Stimulated activated CD4-positive, alpha-beta T cell treated with anti-CD3 and anti-CD28 coated beads, Interleukin-1b, Interleukin-23, amount 100 ng/mL, for 1 hour (primary cell): ENCODE measurements at places on chromosomes 3 and 15.

DNA sequence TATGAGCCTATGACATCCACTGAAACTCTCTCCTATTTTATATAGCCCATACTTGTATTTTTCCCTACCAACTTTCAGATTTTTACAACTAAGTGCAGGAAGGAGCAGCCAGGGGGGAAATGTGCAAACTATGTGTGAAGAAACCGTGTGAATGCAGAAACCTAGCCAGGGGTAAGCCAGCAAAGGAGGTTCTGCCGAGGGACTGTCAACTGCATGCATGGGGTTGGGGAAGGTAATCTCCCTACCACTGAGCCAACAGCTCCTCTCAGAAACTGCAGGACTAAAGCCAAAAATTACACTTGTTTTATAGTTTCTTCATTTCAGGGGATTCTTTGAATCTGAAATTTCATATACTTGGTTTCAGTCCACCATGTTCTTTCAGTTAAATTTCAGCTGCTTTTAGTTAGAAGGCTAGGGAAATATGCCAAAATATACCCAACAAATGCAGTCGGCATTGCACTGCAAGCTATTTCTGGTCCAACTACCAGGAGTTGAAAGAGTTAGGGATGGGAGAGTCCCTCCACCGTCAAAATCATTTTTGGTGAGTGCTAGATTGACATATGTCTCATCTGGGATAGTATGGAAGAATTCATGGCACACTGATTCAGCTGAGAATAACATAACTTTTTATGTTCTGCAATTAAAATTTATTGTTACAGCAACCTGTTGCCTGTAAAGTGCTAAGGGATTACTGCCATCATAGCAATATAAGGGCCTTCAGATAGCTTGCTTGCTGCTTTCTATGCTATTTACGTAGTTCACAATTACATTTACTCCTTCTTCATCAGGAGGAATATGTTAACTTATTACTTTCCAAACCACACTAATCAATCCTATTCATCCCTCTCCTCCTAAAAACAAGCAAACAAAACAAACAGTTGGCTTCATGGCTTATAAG is 904.2 kb downstream of the ROBO1 start:
- DNase-seq: no peak

DNA sequence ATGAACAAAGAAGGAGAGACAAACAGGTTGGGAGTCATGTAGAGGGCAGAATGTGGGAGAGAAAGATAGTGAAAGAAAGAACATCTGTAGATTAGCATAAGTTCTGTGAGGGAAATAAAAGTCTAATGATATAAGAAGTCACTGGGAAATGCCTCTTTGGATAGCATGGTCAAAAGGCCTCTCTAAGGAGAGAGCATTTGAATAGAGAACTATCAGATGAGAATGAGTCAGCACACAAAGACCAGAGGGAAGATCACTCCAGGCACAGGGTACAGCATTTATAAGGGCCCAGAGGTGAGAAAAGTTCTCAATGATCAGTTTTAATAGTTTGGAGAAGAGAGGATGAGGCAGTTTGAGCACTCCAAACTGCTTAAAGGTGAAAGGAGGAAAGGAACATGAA is 7.9 kb upstream of the CPNE4 start:
- no peak for DNase-seq

DNA sequence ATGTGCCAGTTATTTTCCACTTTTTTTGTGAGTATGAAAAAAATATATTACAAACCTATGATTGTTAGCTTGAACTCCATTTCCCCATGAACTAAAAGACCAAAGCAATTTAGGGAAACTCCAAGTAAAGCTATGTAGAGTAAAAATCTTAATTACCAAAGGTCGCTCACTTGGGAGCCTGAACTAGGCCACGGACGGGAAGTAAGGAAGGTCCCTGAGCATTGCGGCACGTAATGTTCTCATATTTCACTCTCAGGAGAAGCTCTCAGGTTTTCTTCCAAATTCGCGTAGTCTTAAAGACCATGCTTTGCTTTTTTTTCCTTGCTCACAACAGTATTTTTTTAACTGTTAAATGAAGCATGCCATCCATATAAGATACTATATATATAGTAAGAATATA is 215.3 kb upstream of the RARB start:
- DNase-seq: no peak

DNA sequence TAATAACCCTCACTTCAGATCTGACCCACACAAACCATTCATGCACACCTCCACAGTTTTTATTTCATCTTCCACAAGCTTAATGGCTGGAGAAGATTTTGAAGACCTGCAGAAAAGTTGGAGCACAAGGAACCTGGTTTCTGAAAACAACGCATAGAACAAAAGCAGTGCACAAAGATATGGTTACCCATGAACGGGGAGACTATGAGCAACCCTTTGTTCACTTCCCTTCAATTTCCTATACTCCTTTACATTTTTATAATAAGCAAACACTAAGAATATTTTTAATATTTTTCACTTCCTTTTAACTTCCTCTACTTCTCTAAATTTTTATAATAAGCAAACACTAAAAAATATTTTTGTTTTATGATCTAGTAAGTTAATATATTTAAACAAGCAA is 103.5 kb upstream of the UBE2E2 start:
- no peak for DNase-seq

DNA sequence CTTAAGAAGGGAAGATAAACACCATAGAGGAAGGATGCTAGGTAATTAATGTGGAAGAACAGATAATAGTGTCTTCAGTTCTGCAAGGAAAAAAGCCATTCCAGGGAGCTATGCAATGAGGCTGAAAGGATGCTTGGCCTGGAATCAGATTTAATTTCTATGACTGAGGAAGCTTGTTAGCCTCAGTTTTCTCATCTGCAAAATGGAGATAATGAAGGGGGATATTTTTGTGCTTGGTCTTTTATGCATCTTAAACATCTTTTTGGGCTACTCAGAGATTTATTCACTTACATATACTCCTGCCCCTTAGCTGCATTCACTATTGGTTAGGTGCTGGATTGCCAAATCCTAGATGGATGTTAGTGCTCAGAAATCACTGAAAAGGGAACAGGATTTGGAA is 16.7 kb downstream of the DNAJB11 start:
- no peak for DNase-seq

GRCh38 chr3:99873269-99874102 is 55.8 kb downstream of the CMSS1 start:
- DNase-seq: no peak

- no peak for DNase-seq
Observed at GRCh38 chr3:141782386-141782932, 19.3 kb downstream of the GRK7 start.

GRCh38 chr3:63807961-63808565 is 11.0 kb upstream of the C3orf49 start:
- no peak for DNase-seq

GRCh38 chr3:153257673-153258351 is 95.8 kb downstream of the RAP2B start:
- DNase-seq: no peak

DNA sequence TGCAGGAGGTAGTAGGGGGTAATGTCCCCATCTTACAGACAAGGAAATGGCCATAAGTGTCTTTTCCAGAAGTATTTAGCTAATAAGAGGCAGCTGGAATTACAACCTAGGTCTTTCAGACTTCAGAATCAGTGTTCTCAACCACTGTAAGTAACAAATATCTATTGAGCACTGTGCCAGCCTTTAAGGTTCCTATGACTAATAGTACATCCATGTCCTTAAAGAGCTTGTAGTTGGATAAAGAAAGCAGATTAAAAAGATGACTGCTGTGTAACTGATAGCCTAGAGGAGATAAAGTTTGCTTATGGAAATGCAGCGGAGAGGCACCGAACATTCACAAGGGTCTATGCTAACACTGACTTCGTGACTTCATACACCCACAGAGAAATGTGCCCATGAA is 136.0 kb downstream of the KCNMB2 start:
- DNase-seq: no peak

- no peak for DNase-seq
Observed at GRCh38 chr3:128435058-128435457, 31.6 kb downstream of the DNAJB8 start.

GRCh38 chr3:68306571-68306970 is 625.8 kb downstream of the TAFA4 start:
- no peak for DNase-seq

GRCh38 chr3:155110996-155111901 is 31.1 kb downstream of the MME start:
- no peak for DNase-seq

GRCh38 chr3:129836381-129837064 is 57.0 kb downstream of the TMCC1 start:
- no peak for DNase-seq

DNA sequence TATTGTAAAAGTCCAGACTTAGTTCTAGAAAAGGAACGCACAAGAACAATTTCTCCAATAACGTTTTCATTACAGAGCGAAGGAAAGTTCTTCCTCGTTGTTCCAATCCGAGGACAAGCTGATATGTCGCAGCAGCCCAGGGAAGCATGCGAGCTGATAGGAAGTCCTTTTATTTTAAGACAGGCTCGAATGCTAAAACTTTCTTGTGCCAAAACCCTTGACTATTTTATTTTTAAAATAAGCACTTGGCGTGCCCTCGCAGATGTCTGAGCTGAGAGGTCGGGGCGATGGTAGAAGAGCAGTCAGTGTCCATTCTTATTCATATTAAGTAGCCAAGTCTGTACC is 433 bp upstream of the MITF start:
- no peak for DNase-seq

- no peak for DNase-seq
Observed at GRCh38 chr3:153274561-153274960, 112.5 kb downstream of the RAP2B start.

DNA sequence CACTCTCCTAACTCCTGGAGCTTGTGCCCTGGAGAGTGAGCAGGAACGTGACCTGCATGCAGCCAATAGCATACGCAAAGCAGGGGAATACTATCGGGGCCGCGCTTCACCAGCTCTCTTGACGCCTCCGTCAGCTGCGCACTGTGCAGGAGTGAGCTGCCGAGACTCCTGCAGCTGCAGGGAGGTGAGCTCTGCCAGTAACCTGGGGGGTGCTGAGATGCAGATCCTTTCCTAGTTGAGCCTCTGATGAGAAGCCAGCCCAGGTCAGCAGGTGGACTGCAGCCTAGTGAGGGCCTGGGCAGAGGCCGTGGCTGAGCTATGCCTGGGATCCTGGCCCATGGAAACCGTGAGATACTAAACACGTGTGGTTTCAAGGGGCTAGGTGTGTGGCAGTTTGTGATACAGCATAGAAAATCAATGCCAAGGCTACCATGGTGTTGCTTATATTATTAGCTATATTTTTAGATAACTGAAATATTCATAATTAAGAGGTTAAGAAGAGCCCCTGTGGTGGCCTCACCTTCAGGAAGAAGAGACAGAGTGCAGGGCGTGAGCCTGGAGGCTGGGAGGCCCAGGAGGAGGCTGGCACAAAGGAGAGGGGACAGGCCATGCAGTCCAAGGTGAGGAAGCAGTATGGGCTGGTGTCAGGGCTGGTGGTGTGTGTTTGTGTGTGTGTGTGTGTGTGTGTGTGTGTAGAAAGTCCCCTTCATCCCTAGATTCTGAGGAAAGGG is 5.9 kb upstream of the DNAJB8 start:
- no peak for DNase-seq

DNA sequence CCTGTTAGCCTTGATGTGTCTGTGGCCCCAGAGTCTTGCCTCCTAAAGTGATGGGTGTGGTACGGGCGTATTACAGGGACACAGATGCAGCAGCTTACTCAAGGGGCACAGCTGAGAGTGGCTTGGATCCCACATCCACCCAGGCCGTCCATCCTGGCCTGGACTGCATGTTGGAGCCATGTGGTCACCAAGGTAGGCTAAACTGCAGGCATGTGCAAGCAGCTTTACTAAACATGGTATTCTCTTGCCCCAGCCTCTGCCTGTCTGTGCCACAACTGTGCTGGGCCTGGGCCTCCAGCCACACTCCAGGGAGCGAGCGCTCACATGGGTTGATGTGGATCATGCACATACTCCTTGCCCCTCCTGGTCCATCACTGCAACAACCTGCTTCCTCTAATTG is 6.1 kb upstream of the GPR62 start:
- no peak for DNase-seq

- DNase-seq: no peak
Observed at GRCh38 chr15:40055576-40056293, 16.8 kb upstream of the SRP14 start.

- DNase-seq: no peak
Observed at GRCh38 chr15:48913141-48913540, 35.2 kb downstream of the EID1 start.

- no peak for DNase-seq
Observed at GRCh38 chr3:14440531-14441239, 38.3 kb downstream of the SLC6A6 start.

GRCh38 chr3:150770681-150771080 is 7.7 kb upstream of the SIAH2 start:
- DNase-seq: no peak

DNA sequence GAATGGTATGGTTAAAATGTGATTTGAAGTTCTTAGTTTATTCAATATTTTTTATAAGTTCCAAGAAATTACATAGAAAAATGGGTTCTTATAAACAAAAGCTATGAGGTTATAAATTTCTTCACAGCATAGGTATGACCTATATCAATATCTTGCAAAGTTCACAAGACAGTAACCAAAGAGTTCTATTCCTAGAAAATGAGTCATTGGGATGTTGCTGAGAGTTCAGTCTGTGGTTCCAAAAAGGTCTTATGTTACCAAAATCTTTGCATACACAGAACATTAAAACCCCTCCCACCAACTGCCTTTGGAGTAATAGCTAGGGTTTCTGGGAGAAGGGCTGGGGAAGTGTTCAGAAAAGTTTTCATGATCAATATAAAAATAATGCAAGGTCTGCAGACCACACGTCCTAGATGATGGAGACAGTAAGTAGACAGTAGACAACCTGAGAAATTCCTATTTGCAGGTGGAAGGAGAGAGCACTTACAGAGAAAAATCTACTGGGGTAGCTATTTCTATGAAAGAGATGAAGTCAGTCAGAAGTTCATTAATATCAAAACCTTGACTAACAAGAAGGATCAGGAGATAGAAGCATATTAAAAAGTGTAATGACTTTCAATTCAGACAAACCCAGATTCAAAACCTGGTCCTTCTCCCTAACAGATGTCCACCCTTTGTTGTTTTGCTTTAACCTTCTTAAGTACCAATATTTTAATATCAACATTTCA is 279.3 kb downstream of the KCNH8 start:
- no peak for DNase-seq

DNA sequence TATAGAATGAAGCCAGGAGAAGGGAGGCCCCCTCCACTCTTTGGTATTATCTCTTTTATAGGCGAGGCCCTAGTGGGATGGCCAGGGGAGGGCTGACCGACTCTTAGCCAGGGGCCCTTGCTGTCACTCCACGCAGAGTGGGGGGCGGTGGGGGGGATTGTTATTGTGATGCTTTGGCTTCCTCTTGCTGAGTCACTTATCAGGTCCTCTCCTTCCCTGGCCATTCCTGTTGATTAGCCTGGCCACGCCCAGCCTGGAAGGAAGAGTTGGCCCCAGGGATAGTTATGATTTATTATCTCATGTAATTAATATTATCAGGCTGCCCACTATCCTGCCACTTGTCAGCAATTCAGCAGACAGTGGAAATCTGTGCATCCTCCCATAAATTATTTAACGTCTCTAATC is 25.5 kb upstream of the SKOR1 start:
- DNase-seq: no peak

GRCh38 chr3:172142864-172143451 is 103.6 kb downstream of the FNDC3B start:
- no peak for DNase-seq

GRCh38 chr15:73746883-73747282 is 6.3 kb downstream of the INSYN1 start:
- no peak for DNase-seq
